T47D (cell line): ENCODE measurements at places on chromosomes 12 and 14.

DNA sequence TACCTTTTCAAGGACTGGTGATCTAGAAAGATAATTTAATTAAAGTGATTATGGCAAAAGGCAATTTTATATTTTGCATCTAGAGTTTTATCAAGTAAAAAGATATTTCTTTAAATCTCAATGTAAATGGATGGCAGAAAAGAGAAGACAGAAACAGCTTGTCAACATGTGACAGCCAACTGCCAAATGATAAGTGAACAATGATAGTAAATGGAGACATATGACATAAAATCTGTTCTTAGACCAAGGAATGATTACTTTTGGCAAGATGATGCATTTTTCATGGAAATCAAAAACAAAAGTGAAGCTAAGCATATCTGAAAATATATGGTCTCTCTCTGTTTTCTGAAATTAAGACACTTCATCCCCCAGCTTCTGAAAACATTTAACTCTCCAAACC, 1730.7 kb upstream of the FLRT2 start:
- no peak for DNase-seq

- DNase-seq: no peak
These were observed 162.1 kb upstream of the SOX5 start for GRCh38 chr12:24111616-24112015.

DNA sequence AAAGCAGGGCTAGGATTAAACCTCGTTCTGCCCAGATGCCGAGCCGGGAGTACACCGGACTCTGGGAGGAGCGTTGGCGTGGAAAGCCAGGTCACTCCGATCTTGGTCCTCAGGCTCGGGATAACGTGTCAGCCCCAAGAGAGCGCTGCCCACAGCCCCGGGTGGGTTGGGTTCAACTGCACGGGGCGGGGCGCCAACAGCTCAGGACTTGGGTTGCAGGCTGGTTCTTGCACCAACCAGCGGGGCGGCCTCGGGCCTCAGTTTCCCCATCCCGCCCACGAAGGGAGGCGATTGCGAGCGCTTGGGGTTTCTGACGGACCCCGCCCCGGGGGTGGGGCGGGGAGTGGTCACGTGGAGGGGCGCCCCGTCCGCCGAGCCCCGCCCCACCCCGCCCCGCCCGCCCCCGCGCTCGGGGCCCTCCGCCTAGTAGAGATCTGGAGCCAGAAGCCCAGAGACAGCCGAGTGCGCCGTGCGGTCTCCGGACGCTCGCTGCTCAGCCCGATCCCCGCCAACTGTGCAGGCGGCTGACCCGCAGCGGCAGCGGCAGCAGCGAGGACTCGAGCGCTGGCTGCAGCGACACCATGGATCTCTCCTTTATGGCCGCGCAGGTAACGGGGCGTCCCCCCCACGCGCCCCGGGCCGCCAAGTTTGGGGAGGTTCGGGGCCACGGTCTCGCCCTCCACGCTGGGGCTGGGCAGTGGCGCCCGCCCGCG, at the start of gene C14orf132:
C14orf132 (plus strand) TSS at position 443 of the 713 bp plus-strand sequence; CDS start at position 582, 139 bp downstream.
- peak; percentile 56 for DNase-seq

DNA sequence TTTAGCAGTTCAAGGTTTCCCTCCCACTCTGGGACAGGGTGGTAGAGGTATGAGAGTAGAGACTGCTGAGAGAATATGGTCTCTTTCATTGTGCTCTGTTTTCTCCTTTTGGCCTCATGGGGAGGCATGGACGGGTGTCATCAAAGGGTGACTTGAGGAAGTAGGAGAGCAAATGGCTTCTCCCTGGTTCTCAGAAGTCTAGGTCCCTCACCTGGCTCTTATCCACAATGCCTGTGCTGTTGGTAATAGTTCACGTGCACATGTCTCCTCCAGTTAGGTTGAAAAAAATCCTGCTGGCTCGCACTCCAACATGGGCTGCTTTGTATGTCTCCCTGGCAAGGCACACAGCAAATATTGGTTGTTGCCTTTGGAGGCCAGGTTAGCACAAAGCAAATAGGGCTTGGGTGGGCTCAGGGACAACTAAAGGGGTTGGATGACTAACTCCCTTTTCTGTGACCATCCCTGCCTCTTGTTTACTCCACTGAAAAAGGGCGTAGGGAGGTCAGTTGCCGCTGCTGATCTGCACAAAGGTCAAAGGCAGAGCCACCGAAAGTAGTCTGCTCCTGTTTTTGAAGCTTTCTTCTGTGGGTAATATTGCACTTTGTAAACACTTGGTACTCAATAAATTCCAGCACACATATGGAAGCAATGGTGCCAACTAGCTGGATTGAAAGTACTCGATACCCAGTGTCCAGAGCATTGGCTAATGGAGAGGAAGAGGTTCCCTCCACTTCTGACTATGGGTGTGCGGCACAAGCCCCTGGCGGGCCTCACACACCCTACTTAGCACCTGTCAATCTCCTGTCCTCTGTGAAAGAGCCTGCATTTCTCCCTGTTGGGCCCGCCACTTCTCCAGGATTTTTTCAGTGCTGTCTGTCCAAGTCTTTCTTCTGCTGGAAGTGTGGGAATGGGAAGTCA, 121.8 kb downstream of the SLC38A6 start:
- no peak for DNase-seq

GRCh38 chr12:78183824-78184223, 353.1 kb downstream of the NAV3 start:
- DNase-seq: no peak

DNA sequence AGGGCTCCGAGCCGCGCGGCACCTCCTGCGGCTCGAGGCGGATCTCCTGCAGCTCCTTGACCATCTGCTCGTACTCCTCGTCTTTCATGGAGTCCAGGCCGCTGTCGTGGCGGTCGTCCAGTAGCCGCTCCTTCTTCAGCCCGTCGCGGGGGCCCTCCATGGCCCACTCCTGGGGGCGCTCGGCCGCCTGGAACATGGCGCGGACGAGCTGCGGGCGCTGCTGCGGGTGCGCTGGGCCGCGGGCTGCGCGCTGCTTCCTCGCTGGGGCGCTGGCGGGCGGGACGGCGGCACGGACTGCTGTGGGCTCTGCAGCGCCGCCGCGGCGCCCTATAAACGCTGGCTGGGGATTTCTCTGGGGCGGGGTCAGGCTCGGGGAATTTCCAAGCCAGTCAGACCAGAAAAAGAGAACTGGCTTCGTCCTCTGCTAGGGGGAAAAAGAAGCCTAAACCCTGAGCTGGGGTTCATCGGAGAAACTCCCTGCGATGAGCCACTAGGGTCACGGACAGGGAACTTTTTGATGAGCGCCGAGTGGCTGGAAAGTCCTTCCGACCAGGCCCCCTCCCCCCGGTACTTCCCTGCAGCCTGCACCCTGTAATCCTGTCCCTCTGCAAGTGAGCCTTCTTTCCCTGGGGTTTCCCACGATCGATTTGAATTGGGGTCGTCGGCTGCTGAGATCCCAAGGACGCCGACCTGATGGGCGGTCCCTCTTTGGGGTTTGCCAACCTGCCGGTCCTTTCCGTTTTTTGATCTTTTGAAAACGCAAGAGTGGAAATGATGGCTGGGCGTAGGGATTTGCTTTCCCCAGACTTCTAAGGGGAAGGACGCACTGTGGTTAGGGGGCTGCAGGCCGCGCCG, at the start of gene NFKBIA:
NFKBIA (minus strand) TSS at position 301 of the 855 bp plus-strand sequence; CDS start at position 196, 105 bp downstream.
- peak; percentile 95 for DNase-seq

- no peak for DNase-seq
These were observed 68.5 kb upstream of the HOXC13 start for GRCh38 chr12:53870117-53870516.

DNA sequence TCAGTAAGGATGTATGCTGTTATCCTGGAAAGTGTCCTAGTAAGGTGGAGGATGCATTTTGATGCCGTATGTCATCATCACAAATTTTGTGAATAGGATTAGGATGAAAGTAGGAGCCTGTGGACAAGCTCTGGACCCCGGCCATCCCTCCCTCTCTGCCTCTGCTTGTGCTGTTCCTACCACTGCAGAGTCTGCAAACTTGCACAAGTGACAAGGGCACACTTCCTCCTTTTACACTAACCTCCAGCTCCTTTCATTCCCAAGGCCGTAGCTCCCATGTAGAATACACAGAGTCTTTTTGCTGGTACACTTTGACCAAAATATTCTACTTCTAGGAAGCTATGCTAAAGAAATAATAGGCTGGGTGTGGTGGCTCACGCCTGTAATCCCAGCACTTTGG, 13.3 kb upstream of the TMCC3 start:
- no peak for DNase-seq

GRCh38 chr12:116958402-116959197, 47.9 kb downstream of the FBXW8 start:
- DNase-seq: no peak

GRCh38 chr12:49025463-49025862, 6.9 kb upstream of the PRKAG1 start:
- no peak for DNase-seq

DNA sequence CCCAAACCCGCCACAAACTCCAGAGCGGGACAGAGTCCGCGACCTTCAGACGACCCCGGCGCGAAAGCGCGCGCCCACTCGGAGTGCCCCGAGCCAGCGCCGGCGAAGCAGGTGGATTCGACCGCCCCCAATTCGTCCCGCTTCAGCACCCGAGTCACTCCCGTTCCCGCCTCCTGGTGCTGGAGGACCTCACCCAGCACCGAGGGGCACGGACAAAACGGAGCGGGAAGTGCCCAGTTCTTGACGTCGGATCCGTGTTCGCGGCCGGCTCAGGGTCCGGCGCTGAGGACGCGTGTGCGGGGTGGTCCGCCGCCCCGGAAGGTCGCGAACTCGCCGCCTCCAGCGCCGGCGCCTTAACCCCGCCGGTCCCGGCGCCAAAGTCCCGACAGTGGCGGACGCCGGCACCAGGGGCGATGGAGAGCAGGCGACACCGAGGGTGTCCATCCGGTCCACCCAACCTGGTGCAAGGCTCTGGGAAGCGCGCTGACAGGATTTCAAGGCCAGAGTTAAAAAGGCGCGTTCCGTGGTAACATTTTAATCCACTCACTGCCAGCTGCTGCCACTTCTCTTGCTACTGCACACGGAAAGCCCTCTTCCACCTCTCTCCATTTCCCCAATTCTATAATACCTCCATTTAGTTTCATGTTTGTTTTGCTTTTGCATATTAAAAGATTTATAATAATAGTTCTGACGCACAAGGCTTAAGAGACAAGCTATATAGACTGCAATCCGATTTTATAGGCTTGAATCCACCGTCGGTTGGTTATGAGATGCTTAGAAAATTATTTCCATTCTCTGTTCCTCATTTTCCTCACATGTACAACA, 240.0 kb upstream of the CPNE8 start:
- no peak for DNase-seq

DNA sequence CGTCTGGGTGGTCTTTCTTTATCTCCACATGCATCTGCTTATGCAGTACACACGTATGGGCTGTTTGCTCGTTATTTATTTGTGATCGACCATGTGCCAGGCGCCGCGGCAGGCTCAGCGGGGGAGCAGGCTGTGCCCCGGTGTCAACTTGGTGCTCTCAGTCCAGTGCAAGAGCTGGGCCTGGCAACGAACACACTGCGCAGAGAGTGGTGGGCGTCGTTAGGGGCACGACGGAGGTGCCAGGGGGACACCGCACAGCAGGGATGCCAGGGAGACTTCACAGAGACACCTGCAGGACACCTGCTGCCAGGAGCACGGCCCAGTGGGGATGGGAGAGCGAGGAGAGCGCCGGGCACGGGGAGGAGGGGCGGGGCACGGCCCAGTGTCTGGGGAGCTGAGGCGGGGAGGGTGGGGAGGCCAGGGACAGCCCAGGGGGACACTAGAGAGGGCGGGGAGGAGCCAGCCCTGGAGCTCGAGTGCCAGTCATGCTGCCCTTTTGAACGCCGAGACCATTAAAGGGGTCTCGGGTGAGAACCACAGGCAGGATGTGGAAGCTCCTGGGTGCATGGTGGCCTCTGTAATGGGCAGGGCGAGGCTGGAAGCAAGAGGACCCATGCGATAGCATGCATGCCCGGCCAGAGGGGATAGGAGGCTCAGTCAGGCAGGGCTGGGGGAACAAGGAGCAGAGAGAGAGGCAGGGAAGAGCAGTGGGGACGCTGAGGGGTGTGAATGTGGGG, 652 bp upstream of the LRCOL1 start:
- DNase-seq: no peak

GRCh38 chr14:89485264-89485663, 68.2 kb upstream of the FOXN3 start:
- DNase-seq: no peak

DNA sequence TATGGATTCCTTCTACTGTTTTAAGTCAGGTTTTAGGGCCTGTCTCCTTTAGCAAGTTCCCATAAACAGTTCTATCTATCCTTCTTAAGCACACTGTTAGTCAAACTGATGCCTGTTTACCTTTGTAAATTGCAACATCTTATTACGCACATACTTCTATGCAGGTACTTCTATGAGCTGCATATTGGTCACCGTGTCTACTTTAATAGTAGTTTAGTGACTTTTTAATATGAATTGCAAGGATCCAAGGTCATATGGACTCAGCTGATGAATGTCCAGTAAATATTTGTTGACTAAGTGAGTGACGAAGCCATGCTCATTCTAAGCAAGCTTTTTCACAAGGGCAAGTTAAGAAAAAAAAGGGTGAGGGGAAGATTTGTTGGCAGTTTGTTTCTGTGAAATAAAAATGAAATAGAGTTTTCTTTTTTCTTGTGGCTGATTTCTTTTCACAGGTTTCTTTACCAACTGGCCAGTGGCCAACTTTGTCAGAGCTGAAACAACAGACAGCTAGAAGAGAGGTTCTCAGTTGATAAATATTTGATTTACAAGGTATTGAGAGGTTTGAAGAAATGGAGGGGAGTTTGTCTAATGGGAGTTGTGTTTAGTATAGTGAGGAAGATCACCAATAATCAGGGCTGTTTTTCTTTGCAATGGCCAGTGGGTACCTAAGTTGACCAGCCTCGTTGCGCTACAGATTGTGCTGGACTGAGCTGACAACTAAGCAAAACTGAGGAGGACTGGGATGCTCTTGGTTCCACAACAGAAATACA, 141.1 kb downstream of the SLC15A5 start:
- DNase-seq: no peak

GRCh38 chr12:9064201-9064814, 51.4 kb downstream of the A2M start:
- peak; percentile 17 for DNase-seq
